Activated CD4-positive, alpha-beta memory T cell treated with anti-CD3 and anti-CD28 coated beads for 36 hours (primary cell): ENCODE measurements at places on chromosomes 3 and 15. TPM values are rescaled to one million over a fixed set of nuclear protein-coding genes. Genes with fewer than 3 reads are reported as not detected.
A peak's percentile ranks its signal among the peaks of the same experiment; 100 is the strongest.

DNA sequence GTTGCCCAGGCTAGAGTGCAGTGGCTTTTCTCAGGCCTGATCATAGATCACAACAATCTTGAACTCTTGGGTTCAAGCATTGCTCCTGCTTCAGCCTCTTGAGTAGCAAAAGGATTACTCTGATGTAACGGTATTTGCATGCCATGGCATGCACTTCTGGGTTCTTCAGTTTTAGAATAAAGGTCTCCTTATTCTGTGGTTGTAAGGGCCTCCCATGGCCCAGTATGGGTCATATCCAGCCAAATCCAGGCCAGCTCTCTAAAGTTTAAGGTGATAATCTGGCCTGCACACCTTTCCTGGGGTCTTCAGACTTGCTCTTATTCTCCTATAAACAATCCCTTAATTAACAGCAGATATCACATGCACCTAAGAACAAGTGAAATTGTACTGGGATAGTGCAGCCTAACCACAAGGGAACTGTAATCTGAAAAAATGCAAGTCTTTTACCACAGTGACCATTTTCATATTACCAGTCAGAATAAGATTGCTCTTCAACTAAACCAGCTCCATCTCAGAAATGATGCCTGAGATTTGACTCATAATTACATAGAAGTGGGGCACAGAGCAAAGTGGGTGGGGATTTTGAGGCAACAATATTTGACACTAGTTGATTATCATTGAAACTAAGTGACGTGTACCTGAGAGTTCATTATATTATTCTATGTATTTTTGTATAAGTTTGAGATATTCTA lies 25.4 kb downstream of the COMMD2 start:
- H3K4me1 ChIP-seq = peaks cover 8% of the 10 kb centered on the region
- H3K36me3 ChIP-seq = peaks cover 10% of the 10 kb centered on the region
- H3K27ac ChIP-seq = no peak overlapping the region
- DNase-seq = peak; percentile 40
- H3K27me3 ChIP-seq = peaks cover 3% of the 10 kb centered on the region
- H3K4me3 ChIP-seq = no peak overlapping the region

- H3K27me3 ChIP-seq = no peaks in the 10 kb centered on the region
- DNase-seq = no peak
- H3K36me3 ChIP-seq = no peaks in the 10 kb centered on the region
Observed at GRCh38 chr3:175656461-175656860, 797.3 kb downstream of the NAALADL2 start.

ATG7 gene
- total RNA-seq = 30.5 TPM

CYP11A1 gene
- total RNA-seq = not detected

GRCh38 chr3:115760716-115761115 lies 137.4 kb downstream of the GAP43 start:
- H3K27ac ChIP-seq = no peak overlapping the region
- no peaks in the 10 kb centered on the region for H3K27me3 ChIP-seq
- H3K4me3 ChIP-seq = no peak overlapping the region
- DNase-seq = no peak
- H3K36me3 ChIP-seq = no peaks in the 10 kb centered on the region

DNA sequence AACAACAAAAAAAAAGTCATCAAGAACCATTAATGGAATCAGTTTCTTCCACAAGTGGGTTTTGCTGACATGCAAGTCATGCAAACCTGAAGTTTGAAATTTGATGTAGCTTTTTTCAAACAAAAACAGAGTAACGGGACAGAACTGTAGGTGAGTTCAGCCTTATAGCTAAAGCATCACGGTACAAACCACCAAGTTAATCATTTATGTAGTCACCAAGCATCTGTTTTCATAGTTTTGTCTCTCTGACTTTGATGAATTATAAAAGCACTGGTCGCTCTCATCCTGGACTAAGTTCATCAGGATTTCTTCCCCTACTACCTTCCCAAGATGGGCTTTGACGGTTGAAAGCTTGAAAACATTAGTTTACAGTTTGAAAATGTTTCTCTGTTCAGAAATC lies 117.0 kb upstream of the SAMMSON start:
- DNase-seq = no peak
- no peaks in the 10 kb centered on the region for H3K4me1 ChIP-seq
- no peaks in the 10 kb centered on the region for H3K27me3 ChIP-seq
- no peak overlapping the region for H3K27ac ChIP-seq
- no peak overlapping the region for H3K4me3 ChIP-seq

DNA sequence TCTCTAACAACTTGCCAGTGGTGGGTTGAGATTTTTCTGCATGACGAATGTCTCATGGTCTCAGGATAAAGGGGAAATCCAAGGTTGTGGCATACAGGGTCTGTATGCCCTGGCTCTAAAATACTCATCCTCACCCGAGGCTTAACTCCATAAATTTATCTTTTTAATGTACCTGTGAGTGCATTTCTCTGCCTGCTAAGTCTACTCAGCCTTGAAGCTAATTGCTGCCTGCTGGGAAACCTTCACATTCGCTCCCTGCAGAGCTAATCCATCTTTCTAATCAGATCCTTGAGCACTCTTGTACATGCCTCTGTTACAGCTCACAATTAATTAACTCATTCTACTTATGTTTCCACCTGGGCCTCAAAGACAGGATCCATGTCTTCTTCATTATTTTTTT lies 93.8 kb downstream of the CMSS1 start:
- H3K27ac ChIP-seq = no peak overlapping the region
- H3K4me1 ChIP-seq = no peaks in the 10 kb centered on the region
- H3K36me3 ChIP-seq = peaks cover 5% of the 10 kb centered on the region
- no peaks in the 10 kb centered on the region for H3K27me3 ChIP-seq
- DNase-seq = no peak

SLC6A1 gene
- not detected for total RNA-seq
